ENCODE measurements at places on chromosomes 2 and 18.

- no peak for DNase-seq
These were observed 151.2 kb downstream of the CAPN13 start for GRCh38 chr2:30656079-30656478.

DNA sequence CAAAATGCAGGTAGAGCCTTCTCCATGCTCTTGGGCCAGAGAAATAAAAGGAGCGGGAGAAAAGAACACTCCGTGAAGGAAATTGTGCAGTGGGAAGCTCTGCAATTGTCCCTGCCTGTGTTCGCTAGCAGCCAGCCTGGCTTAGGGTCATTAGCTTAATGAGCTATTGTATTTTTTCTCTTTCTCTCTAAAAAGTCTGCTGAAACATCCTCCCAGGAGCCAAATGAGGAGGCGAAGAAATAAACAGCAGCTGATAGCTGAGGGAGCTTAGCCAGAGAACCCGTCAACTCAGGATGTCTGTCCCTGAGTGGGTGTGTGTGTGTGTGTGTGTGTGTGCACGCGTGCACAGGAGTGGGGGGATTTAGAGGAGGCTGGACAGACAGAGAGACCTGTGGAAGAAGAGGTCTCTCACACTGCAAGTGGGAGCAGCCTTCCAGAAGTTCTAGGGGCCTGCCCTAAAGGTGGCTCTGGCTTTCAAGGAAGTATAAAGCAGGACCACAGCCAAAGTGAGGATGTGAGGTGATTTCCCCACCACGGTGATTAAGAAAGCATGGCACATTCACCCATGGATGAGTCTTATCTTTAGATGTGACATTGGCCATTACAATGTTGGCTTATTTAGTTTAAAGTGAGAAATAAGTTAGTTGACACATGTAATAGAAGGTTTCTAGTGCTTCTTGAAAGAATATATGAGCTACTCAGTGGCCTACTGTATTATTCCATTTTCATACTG, 690.4 kb downstream of the RNF144A start:
- DNase-seq, result no peak

DNA sequence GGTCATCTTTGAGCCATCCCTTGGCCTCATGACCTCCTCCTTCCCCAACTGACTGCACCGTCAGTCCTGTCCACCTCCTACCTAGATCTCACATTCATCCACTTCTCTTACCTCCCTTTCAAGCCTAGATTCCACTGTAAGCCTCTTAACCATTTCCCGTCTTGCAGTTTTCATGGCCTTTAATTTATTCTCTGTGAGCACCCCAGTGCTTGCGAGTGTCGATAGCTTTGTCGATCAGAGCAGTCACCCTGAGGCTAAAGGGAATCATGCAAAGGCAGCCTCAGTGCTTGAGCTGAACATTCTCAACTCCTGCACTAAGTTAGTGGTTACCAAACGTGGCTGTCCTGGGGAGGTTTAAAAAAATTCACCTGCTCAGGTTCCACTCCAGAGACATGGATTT, 14.7 kb downstream of the ARHGAP25 start:
- DNase-seq, result no peak

GRCh38 chr2:31384771-31385276, 29.7 kb downstream of the XDH start:
- no peak for DNase-seq

- DNase-seq, result no peak
These were observed 141.5 kb downstream of the NCKAP5 start for GRCh38 chr2:133426791-133427190.

GRCh38 chr2:235674146-235674545, 180.3 kb downstream of the AGAP1 start:
- no peak for DNase-seq

- no peak for DNase-seq
These were observed 31.6 kb downstream of the AOX1 start for GRCh38 chr2:200617156-200618053.

GRCh38 chr2:43233218-43234212, 7.1 kb upstream of the ZFP36L2 start:
- DNase-seq, result no peak

DNA sequence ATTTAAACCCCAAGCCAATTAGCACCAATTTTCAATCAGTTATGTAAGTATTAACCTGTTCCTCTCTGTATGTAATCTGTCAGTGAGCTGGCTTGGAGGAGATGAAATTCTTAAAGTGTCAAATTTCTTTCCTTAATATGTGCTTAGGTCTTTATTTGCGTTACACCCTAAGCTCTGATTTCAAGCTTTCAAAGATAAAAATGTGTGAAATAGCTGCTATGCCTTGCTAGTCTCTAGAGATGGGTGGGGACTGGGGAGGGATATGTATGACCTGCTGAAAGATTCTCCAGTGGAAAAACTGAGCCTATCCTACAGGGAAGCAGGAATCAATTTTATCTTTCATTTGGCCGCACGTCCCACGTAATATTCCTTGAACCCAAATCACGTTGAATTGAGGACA, 264.5 kb downstream of the RND3 start:
- no peak for DNase-seq

GRCh38 chr18:68843473-68844089, 45.7 kb downstream of the CCDC102B start:
- no peak for DNase-seq

DNA sequence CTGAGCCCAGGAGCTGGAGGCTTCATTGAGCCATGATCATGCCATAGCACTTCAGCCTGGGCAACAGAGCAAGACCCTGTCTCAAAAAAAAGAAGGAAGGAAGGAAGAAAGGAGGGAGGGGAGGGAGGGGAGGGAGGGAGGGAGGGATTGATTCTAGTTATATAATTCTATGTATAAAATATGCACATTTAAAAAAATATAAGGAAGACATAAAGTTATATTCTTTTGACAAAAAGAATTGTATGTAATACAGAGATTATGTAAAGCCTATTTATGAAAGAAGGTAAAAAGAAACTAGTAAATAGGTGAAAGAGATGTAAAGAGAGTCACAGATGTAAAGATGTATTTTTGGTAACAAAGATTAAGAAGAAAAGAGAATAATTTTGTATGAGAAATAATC, 17.6 kb downstream of the TMSB10 start:
- DNase-seq, result no peak

GRCh38 chr18:57709335-57709734, 87.7 kb upstream of the NARS1 start:
- DNase-seq, result no peak

- DNase-seq, result no peak
These were observed 13.3 kb downstream of the AGAP1 start for GRCh38 chr2:235506997-235507615.

GRCh38 chr18:74213429-74213828, 65.1 kb downstream of the TIMM21 start:
- no peak for DNase-seq

Measured in CD4-positive, alpha-beta T cell treated with Interleukin-10 for 1 hour (primary cell).